ENCODE measurements at places on chromosomes 2 and 18. TPM values are rescaled to one million over a fixed set of nuclear protein-coding genes. Genes with fewer than 3 reads are reported as not detected.
A peak's percentile ranks its signal among the peaks of the same experiment; 100 is the strongest.

Gene RAX
- total RNA-seq: 0.32 TPM

GRCh38 chr2:97919858-97920257, 75.9 kb downstream of the TMEM131 start:
- no peak overlapping the region for H3K4me3 ChIP-seq
- DNase-seq: no peak
- no peaks in the 10 kb centered on the region for H3K27me3 ChIP-seq
- H3K4me1 ChIP-seq: peaks cover 9% of the 10 kb centered on the region
- H3K36me3 ChIP-seq: peaks cover 53% of the 10 kb centered on the region
- no peak overlapping the region for H3K27ac ChIP-seq

Gene LOXL3
- total RNA-seq: 2.1 TPM

DNA sequence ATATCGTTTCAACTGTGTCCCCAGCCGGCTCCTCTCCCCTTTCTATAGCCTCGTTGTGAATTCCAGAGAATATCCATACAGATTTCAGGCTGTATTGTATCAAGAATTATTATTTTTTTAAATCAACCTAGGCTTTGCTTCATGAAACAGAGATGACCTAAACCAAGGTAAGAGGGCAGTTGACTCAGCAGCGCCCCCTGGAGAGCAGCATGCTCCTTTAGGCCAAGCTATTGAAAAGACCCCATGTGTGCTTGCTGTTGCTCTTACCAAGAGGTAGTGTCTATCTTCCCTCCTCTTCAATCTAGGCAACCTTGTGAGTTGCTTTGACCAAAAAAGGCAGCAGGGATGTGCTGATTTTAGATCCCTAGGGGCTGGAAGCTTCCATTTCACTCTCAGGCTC, 426.7 kb upstream of the SMIM21 start:
- no peak for DNase-seq
- H3K36me3 ChIP-seq: no peaks in the 10 kb centered on the region
- H3K4me1 ChIP-seq: no peaks in the 10 kb centered on the region

GRCh38 chr2:134170700-134171099, 83.2 kb upstream of the MGAT5 start:
- H3K4me1 ChIP-seq: peaks cover 4% of the 10 kb centered on the region
- no peak overlapping the region for H3K4me3 ChIP-seq
- no peak for DNase-seq
- H3K36me3 ChIP-seq: no peaks in the 10 kb centered on the region

- H3K27me3 ChIP-seq: no peaks in the 10 kb centered on the region
- no peaks in the 10 kb centered on the region for H3K4me1 ChIP-seq
- H3K4me3 ChIP-seq: no peak overlapping the region
- no peaks in the 10 kb centered on the region for H3K36me3 ChIP-seq
- no peak for DNase-seq
Measured at GRCh38 chr18:65352186-65352585, 398.6 kb upstream of the CDH7 start.

GRCh38 chr2:19336781-19337180, 21.6 kb downstream of the OSR1 start:
- no peaks in the 10 kb centered on the region for H3K27me3 ChIP-seq
- H3K36me3 ChIP-seq: no peaks in the 10 kb centered on the region
- H3K4me3 ChIP-seq: no peak overlapping the region

Gene PCARE
- not detected for total RNA-seq

DNA sequence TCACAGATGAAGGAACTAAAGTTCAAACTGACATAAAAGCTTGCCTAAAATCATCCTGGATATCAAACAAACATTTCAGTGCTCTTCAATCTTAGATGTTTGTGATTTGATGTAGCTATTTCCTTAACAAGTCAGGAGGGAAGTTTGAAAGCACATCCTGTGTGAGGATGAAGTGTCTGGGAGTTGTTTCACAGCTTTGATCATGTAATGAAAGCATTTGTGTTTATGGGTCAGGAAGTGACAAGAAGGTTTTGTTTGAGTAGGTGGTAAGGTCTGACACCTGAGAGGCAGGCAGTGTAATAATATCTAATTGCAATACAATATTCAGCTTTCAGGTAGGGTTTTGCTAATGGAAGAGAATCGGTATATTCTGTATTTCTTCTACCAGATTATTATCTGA, 26.0 kb upstream of the CSRNP3 start:
- H3K4me3 ChIP-seq: no peak overlapping the region
- DNase-seq: no peak
- H3K27me3 ChIP-seq: no peaks in the 10 kb centered on the region

- H3K4me3 ChIP-seq: peak overlapping the region; percentile 90
- H3K36me3 ChIP-seq: peaks cover 24% of the 10 kb centered on the region
- peak overlapping the region; percentile 88 for H3K27ac ChIP-seq
Measured at GRCh38 chr2:54560146-54560881, 104.2 kb downstream of the SPTBN1 start.

Gene CAPN13
- total RNA-seq: not detected

Gene ANO7
- 4.3 TPM for total RNA-seq

Gene POTEC
- not detected for total RNA-seq

- H3K4me1 ChIP-seq: peaks cover 35% of the 10 kb centered on the region
- no peak overlapping the region for H3K4me3 ChIP-seq
- peaks cover 5% of the 10 kb centered on the region for H3K36me3 ChIP-seq
- no peak for DNase-seq
- H3K27me3 ChIP-seq: peaks cover 8% of the 10 kb centered on the region
Measured at GRCh38 chr2:172693037-172693436, 42.6 kb upstream of the RAPGEF4 start.

Gene LOXHD1
- not detected for total RNA-seq

Gene VAMP5
- 41.3 TPM for total RNA-seq

Gene CYB5A
- 36.8 TPM for total RNA-seq

Gene GKN1
- not detected for total RNA-seq

Gene TTN
- total RNA-seq: 3.3 TPM

- DNase-seq: no peak
- peaks cover 34% of the 10 kb centered on the region for H3K4me1 ChIP-seq
- no peak overlapping the region for H3K4me3 ChIP-seq
- H3K27ac ChIP-seq: peak overlapping the region; percentile 80
- no peaks in the 10 kb centered on the region for H3K27me3 ChIP-seq
- H3K36me3 ChIP-seq: peaks cover 60% of the 10 kb centered on the region
Measured at GRCh38 chr2:241619597-241620418, 17.1 kb downstream of the THAP4 start.

DNA sequence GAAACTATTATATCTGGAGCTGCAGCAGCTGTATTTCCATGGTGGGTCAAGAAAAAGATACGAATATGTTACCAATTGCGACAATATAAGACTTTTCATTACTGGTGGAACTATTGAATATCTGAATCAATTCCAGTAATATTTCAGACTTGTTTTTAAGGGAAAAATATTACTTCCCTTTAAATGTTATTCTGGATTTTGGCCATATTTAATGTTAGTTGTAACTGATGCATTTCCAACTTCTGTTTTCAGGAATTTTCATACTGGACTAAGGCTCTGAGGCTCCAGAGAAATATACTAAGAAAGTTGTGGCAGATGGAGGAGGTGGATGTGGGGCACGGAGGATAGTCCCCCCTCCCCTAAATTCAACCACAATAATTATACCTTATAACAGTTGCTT, 555.2 kb upstream of the SETBP1 start:
- no peak for DNase-seq
- no peaks in the 10 kb centered on the region for H3K4me1 ChIP-seq
- H3K27me3 ChIP-seq: no peaks in the 10 kb centered on the region
- H3K27ac ChIP-seq: no peak overlapping the region
- H3K36me3 ChIP-seq: no peaks in the 10 kb centered on the region
- H3K4me3 ChIP-seq: no peak overlapping the region
